ENCODE measurements at places on chromosomes 11 and 22. TPM values are rescaled to one million over a fixed set of nuclear protein-coding genes. Genes with fewer than 3 reads are reported as not detected.

Gene HOATZ
- not detected for total RNA-seq

GRCh38 chr11:124612045-124612444 lies 817 bp downstream of the PANX3 start:
- no peak for DNase-seq

Gene MTA2
- 58.3 TPM for total RNA-seq

DNA sequence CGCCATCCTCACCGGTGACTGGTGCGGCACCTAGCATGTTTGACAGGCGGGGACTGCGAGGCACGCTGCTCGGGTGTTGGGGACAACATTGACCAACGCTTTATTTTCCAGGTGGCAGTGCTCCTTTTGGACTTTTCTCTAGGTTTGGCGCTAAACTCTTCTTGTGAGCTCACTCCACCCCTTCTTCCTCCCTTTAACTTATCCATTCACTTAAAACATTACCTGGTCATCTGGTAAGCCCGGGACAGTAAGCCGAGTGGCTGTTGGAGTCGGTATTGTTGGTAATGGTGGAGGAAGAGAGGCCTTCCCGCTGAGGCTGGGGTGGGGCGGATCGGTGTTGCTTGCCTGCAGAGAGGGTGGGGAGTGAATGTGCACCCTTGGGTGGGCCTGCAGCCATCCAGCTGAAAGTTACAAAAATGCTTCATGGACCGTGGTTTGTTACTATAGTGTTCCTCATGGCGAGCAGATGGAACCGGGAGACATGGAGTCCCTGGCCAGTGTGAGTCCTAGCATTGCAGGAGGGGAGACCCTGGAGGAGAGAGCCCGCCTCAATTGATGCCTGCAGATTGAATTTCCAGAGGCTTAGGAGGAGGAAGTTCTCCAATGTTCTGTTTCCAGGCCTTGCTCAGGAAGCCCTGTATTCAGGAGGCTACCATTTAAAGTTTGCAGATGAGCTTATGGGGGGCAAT lies 1.1 kb downstream of the NEAT1 start:
- DNase-seq, result peak; percentile 66

DNA sequence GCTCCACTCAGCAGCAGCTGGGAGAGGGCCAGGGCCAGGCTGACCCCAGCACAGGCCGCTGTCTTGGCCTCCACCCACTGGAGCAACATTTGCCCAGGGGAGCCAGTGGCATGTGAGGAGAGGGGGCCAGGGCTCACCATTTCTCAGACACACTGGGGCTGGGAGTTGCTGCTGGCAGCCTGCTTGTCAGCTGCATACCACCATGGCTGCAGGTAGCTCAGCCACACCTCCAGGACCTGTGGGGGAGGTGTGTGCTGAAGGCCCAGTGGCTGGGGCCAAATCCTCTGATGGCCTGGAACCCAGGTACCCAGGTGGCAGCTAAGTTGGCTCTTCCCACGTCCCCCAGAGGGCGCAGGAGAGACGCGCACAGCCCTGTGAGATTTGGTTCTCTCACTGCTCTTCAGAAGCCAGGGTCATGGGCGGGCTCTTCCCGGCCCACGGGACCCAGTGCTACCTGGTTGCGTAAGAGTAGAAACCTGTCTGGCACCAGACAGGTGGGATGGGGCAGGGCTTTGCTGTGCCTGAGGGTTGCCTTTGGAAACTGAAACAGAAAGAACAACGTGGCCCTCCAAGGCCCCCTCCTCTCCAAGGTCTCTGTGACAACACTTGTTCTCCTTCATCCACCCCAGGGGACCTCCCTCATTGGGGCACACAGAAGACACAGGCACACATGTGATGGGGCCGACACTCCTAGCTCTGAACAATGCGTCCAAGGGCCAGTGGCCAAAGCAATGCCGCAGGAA lies 98.8 kb downstream of the MED15 start:
- peak; percentile 84 for DNase-seq

- no peak for DNase-seq
Observed at GRCh38 chr11:86805873-86806310, 5.5 kb downstream of the PRSS23 start.

Gene C11orf87
- total RNA-seq, result not detected

Gene MYO7A
- total RNA-seq, result 6.9 TPM

DNA sequence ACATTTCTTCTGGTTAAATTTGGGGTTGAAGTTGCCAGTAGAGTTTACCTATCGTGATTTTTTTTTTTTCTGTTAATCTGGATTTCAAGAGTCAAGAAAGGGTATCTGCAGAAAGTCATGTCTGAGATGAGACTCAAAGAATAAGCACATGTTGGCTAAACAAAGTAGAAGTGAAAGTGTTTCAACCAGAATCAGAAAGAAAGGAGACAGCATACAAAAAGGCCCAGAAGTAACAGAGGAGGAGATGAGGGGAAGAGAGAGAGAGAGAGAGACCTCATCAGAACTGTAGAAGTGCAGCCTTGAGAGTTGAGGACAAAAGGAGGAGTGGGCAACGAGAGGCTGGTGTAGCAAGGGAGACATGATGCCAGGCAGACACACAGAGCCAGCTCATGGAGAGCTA lies 54.9 kb downstream of the SVIP start:
- no peak for DNase-seq

GRCh38 chr11:126115816-126116331 lies 53.2 kb upstream of the CDON start:
- DNase-seq, result peak; percentile 72

Gene ANO5
- 12.6 TPM for total RNA-seq

DNA sequence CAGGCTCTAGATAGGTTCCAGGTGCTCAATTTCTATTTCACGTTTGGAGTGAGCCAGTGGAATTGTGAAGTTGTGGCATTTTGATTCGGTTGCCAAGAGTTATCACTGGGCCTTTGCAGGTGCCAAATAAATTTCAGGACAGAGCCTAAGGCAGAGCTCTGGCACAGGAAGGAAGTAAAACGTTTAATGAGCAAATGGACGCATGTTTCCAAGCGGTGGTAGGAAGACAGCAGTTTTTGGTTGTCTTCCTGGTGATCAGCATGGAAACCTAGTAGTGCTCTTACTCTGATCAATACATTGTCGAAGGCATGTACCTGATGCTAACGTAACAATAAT lies 452 bp downstream of the BIRC3 start:
- DNase-seq, result no peak

DNA sequence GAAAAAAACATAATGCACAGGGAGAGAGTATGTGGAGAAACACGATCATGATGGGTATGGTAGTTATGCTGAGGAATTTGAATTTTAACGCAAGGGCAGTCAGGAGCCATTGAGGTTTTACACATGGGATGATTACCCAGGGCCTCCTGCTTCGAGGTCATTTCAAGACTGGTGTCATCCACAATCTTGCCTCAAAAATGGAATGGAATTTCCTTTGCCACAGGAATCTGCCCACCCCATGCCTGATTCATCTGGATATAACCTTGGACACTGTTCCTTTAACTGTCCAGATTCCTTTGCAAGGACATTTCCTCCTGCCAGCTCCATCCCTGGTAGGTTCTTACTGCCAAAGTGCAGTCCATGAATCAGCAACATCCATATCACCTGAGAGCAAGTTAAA lies 655.9 kb upstream of the TENM4 start:
- DNase-seq, result no peak

Gene CARD18
- not detected for total RNA-seq

Gene OR52R1
- total RNA-seq, result not detected

- DNase-seq, result no peak
Observed at GRCh38 chr11:40924915-40925314, 534.5 kb downstream of the LRRC4C start.

DNA sequence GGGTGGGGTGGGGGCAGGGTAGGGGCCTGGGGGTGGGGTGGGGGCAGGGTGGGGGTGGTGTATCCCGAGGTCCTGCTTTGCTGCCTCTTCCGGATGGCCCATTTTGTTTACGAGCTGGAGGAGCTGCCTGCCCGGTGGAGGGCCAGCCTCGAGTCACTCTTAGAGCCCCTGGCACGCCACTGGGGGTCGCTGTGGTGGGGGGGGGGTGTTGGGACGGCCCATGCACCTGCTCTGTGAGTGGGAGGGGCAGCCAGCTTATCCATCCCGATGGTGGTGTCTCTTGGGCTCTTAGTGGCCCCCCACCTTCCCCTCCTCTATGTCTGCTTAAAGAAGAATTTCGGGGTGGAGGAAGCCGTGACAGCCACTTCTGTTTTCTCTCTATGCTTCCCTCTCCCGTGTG lies 24.6 kb downstream of the MRGPRD start:
- DNase-seq, result no peak

GRCh38 chr11:112655371-112655770 lies 305.8 kb upstream of the NCAM1 start:
- DNase-seq, result peak; percentile 18

GRCh38 chr11:43708776-43709175 lies 28.2 kb downstream of the HSD17B12 start:
- no peak for DNase-seq

Gene CCDC73
- not detected for total RNA-seq

Gene H19
- 2.5 TPM for total RNA-seq

DNA sequence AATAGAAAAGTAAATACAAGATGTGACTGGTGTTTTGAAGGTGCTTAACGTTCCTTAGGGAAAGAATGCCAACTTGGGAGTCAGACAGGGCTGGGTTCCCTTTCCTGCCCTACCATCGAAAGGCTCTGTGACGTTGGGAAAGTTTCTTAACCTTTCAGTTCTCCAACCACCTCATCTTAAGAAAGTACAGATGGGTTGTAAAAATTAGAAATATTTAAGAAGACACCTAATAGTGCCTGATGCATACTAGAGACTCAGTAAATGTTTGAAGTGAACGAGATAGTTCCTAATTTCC lies 1.1 kb downstream of the GTPBP1 start:
- DNase-seq, result no peak

Gene PARVG
- 304 TPM for total RNA-seq

Gene C11orf42
- total RNA-seq, result not detected

DNA sequence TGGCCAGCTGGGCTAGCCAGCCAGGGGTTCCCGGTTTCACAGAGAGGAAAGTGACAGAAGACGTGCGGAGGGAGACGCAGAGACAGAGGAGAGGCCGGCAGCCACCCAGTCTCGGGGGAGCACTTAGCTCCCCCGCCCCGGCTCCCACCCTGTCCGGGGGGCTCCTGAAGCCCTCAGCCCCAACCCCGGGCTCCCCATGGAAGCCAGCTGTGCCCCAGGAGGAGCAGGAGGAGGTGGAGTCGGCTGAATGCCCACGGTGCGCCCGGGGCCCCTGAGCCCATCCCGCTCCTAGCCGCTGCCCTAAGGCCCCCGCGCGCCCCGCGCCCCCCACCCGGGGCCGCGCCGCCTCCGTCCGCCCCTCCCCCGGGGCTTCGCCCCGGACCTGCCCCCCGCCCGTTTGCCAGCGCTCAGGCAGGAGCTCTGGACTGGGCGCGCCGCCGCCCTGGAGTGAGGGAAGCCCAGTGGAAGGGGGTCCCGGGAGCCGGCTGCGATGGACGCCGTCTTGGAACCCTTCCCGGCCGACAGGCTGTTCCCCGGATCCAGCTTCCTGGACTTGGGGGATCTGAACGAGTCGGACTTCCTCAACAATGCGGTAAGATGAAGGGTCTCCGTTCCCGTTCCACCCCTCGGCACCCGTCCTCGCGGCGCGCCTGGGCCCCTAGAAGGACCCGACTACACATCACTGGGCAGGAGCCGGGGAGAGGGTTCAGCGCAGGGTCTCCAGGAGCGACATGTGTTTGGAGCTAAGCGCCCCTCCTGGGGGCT lies at the start of gene CREB3L1:
Gene CREB3L1, plus strand, starts transcription at position 41 of the 765 bp plus-strand sequence. Its CDS starts 450 bp downstream, at position 491.
- DNase-seq, result peak; percentile 84

GRCh38 chr11:114073007-114073827 lies 13.7 kb downstream of the ZBTB16 start:
- DNase-seq, result no peak

Gene C1QTNF5
- total RNA-seq, result 13.0 TPM

DNA sequence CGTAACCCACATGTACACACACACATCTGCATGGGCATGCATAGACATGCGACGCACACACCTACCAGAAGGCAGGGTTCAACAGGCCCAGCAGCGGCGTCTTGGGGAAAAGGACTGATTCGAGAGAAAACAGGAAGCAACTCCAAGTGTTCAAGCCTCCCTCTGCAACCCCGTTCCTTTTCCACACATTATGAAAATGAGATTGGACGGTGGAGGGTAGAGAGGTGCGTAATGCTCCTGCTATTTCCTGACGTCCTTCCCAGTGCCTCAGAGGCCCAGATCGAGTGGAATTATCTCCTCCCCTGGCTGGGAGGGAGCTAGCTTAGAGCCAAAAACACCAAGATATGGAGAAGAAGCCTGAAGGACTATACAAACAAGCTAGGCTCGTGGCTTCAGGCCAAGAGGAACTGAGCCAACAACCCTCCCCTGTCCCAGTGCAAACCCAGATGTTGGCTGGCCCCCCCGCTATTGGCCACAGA lies 289.2 kb downstream of the MN1 start:
- DNase-seq, result peak; percentile 19

DNA sequence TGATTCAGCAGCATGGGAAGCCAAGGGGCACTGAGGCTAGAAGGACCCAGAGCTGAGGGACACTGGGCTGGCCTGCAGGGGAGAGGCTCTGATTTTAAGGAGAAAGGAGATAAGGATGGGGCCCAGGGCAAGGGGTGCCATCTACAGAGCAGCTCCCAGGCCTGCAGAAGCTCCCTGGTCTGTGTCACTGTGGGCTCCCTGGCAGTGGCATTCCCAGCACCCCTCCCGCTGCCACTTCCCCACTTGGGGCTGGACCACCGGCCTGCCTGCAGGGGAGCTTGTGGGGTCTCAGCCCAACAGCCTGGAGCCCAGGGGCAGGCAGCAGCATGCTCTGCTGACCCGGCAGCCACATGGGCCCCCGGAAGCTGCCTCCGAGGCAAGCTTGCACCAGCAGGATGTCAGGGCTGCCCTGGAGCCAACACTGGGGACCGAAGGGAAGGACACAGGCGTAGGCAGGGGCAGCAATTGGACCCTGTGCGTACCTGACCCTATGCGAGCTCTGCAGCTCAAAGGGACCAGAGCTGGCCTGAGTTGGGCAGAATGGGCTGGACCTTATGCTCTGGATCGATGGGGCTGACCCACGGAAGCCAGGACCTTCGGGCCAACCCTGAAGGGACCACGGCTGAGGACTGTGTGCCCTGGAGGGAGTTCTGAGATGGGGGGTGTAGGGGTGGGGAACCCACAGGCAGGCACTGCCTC lies 35.4 kb upstream of the WNT7B start:
- peak; percentile 52 for DNase-seq

DNA sequence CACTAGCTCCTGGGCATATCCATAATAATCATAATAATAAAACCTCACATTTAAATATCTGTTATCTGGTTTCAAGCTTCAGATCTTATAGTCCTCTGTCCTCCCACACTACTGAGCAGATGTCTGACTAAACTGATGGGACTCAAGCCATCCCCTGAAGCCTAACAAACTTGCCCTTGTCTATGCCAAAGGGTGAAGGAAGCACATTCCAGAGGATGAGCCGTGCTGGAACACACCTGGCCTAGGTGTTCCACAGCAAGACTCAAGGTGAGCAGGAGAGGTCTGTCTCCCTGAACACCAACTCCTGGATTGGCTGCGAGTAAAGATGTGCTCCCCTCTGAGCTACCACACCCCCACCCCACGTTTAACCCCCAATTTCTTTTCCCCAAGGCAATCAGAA lies 14.7 kb downstream of the SCUBE2 start:
- no peak for DNase-seq
